ENCODE measurements at places on chromosomes 7 and 10.

DNA sequence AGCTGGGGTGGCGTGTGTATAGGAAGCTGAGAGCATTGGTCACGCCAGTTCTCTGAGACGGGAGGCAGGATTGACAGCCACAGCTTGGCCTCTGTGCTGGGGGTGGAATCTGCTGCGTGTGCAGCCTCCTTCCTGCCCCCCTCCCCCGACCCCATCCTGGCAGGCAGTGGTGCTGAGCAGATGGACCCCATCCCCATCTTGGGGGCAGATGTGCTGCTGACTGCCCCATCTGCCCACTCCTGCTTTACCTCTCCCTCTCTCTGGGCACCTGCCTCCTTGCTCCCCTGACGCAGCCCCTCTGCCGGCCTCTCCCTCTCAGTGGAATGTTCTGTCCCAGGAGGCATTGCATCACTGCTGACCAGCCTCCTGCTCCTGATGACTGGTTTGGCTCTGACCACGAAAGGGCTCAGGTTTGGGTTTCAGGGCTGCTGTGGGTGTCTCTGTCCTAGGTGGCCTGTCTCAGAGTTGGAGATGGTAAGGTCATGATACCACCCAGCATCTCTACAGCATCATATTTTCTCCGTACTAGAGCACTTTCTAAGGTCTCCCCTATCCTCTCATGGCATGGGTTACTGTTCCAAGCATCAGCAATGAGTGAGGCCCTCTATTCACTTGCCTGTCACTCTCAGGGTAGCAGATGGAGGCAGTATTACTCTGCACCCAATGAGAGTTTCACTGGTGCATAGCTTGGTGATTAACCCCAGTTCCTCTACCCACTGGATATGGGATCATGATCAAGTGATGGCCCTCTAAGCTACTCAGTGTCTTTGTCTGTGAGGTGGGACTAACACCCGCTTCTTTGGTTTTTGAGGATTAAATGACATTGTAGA is 81.9 kb downstream of the RBM20 start:
- no peak for DNase-seq

DNA sequence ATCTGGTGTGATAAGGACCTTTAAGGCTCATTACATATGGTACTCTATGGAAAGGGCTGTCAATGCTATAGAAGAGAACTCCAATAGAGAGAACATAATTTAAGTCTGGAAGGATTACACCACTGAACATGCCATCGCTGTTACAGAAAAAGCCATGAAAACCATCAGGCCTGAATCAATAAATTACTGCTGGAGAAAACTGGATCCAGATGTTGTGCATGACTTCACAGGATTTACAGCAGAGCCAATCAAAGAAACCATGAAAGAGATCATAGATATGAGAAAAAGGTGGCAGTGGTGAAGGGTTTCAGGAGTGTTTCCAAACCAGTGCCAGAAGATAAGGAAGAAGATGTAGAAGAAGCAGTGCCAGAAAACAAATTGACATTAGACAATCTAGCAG is 18.9 kb upstream of the GPR22 start:
- DNase-seq = no peak

DNA sequence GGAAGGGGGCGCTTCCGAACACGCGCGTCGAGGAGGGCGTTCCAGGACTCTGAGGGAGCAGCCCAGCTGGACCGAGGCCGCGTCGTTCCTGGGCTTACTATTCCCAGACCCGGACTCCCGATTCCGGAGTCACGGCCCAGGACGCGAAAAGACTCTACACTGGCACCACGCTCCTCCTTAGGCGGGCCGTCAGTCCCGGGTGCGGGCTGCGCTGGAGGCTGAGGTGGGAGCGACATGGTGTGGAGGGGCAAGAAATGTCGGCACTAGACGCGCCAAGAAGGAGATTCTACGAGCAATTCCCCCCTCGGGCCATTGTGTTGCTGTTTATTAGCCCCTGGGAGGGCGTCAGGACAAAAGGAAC is 584 bp upstream of the RUNDC3B start:
- no peak for DNase-seq

DNA sequence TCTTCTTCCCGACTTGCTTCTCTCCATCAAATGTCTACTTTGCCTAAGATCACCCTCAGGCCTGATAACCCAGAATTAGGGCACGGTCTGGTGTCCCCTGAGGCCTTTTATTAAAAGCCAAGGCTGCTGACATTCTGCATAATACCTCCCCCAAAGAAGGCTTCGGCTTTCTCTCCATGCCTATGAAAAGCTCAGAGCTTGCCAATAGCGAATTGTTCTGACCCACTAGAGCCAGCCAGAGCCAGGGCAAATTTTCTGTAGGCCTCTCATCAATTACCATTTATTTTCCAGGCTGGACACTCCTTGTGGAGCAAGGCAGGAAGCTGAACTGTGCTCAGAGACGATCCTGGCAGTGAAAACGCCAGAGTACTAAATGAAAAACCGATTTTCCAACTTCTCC is 64.3 kb upstream of the ADRB1 start:
- DNase-seq = no peak

- no peak for DNase-seq
Observed at GRCh38 chr10:99676895-99677294, 17.6 kb downstream of the ENTPD7 start.

- DNase-seq = no peak
Observed at GRCh38 chr10:57952741-57953140, 315.0 kb downstream of the IPMK start.

- DNase-seq = no peak
Observed at GRCh38 chr10:50326172-50326555, 74.8 kb upstream of the ASAH2 start.

DNA sequence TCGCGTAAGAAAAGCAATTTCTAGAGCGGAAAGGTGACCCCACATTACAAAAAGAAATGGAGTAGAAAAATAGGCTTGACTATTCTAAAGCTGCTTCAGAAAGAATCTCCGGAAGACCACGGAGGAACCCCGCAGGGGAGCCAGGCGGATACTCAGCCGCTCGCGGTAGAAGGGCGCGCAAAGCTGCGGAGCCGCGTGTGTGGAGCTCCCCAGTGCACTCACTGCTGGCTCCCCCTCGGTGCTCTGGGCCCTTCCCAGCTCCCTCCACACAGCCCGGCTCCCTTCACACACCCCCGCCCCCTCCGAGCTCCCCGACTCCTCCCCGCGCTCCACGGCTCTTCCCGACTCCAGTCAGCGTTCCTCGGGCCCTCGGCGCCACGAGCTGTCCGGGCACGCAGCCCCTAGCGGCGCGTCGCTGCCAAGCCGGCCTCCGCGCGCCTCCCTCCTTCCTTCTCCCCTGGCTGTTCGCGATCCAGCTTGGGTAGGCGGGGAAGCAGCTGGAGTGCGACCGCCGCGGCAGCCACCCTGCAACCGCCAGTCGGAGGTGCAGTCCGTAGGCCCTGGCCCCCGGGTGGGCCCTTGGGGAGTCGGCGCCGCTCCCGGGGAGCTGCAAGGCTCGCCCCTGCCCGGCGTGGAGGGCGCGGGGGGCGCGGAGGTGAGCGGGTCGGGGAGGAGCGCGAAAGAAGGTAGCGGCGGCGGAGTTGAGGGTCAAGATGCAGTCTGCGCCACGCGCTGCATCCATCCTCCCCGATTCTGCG is at the start of gene STEAP2:
STEAP2 (plus strand) TSS at position 350 of the 758 bp plus-strand sequence. CDS start 13,343 bp downstream, outside the sequence.
- DNase-seq = peak; percentile 31

GRCh38 chr10:27637601-27638000 is 108.0 kb downstream of the MKX start:
- no peak for DNase-seq

GRCh38 chr7:135420786-135421185 is 89.1 kb downstream of the CNOT4 start:
- DNase-seq = no peak

DNA sequence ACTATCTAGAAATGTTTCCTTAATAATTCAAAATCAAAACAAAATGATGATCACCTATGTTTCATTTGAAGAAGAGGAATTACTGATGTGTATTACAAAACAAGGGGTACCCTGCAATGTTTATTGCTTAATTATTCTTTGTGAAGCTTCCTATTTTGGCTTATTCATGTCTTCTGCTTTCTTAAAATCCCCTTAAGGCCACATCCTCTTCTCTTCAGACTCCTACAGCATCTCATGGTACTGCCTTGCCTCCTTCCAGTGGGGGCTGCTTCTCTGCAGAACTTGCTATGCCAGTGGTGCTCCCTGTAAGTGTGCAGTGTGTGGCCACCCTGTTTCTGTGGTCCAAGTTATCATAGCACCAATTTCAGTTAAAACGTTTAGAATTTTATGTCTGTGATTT is 35.0 kb downstream of the CCDC146 start:
- DNase-seq = no peak

GRCh38 chr10:109475711-109476421 is 447.4 kb downstream of the XPNPEP1 start:
- no peak for DNase-seq

GRCh38 chr10:58994226-58995057 is 182.0 kb upstream of the PHYHIPL start:
- peak; percentile 5 for DNase-seq

DNA sequence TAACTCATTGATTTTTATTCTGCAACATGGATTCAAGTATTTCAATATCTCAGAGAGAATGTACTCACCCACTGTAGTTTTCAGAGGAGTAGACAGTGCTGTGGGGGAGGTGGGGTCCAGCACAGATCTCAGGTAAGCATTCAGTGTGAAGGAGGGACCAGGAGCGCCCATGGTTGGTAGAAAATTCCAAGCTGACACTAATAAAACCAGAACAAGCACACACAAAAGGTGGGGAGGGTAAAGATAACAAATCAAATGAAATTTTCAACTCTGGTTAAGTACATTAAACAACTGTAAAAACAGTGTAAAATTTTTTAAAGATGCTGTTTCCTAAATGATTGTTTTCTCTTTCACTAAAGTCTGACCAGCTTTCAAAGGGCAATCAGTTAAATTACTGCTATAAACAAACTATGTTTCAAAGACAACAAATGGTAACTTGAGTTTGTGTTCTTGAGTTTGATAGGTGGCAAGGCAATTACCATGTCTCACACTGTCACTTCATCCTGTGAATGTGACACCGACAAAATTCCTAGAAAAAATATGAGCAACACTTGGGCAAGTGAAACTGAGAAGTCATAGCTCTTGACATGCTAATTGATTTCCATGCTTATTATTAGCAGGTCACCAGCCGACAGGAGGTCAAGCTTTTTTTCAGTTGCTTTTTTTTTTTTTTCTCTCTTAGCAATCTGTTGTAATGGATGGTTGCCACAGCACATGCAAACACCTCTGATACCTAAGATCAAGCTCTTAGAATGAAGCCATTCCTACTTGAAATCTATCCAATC is 205.8 kb upstream of the SLC26A5 start:
- DNase-seq = no peak

- DNase-seq = no peak
Observed at GRCh38 chr7:38940774-38941173, 31.8 kb upstream of the VPS41 start.

- DNase-seq = no peak
Observed at GRCh38 chr10:668786-669485, 20.5 kb downstream of the DIP2C start.

- DNase-seq = no peak
Observed at GRCh38 chr10:59090817-59091622, 85.4 kb upstream of the PHYHIPL start.

GRCh38 chr7:31095286-31096197 is 43.4 kb downstream of the ADCYAP1R1 start:
- no peak for DNase-seq

GRCh38 chr10:104333728-104334373 is 4.4 kb downstream of the ITPRIP start:
- no peak for DNase-seq

DNA sequence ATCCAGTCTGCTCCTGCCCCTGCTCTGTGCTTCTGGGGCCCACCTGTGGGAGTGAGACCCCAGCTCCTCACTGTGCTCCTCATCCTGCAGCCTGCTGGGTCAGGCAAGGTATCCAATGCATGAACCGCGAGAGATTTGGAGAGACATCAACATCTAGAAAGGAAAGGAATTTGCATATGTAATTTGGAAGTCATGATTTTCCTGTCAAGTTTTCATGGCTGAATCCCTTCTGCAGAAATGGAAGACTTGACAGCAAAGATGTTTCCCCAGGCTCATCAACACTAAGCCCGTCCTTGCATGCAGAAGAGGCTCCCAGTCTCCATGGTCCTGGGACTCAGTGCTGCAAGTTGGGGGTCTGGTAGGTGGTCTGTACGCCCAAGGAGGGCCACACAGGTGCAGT is 176.9 kb upstream of the GRB10 start:
- DNase-seq = no peak

GRCh38 chr10:97319671-97320479 is 804 bp downstream of the FRAT1 start:
- no peak for DNase-seq

DNA sequence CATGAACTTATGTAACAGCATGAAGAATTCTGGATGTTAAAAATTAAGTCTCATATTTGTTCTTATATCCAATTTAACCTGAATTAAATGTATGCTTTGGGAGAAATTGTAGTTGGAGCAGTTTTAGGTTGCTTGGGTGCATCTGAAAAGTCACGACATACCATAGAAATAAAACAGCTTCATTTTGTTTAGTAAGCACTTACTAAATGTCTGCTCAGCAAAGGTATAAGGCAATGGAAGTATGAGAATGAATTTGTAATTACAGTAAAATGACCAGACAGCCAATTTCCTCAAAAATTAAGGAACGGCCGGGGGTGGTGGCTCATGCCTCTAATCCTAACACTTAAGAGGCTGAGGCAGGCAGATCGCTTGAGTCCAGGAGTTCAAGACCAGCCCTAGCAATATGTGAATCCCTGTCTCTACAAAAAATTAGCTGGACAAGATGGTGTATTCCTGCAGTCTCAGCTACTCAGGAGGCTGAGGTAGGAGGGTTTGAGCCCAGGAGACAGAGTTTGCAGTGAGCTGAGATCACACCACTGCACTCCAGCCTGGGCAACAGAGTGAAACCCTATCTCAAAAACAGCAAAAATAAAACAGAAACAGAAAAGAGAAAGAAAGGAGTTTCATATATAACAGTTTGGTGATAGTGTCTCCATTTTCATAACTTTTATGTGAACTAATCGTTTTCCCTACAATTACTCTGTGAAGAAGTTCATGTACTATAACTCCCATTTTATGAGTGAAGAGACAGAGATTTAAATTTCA is 47.2 kb upstream of the KLF6 start:
- no peak for DNase-seq

DNA sequence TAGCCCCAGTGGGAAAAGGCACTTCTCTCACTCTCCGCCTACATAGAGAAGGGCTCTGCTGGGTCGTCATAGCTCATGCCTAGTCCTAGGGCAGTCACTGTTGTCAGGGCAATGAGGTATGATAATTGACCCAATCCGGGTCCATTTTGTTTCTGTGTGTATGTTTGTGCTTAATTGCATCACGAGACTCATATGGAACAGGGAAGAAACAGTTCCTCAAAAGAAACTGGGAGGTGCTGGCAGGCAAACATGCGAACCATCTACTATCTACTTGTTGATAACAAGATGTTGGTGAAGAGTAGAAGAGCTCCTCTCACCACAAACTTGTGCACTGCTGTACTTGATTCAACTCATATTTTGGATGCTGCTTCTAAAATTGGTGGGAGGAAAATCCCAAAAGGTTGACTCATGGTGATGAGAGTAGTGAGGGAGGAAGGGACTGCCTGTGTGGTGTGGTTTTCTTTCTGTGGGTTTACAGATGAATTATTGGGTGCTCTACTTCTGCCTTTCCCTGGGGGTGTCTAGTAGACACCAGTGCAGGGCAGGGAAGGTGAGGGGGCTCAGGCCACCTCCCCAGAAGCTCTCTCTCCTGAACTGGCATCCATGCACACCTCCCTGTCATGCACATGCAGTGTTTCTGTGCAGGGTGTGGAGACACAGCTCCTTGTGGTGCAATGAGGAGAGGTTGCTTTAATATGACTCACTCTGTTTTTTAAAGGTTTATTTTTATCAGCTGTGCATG is 29.4 kb downstream of the LSMEM1 start:
- DNase-seq = no peak

GRCh38 chr7:133431134-133431724 is 178.4 kb downstream of the EXOC4 start:
- no peak for DNase-seq

All from epithelial cell of prostate (primary cell).